ENCODE measurements at places on chromosomes 1 and 21. TPM values are rescaled to one million over a fixed set of nuclear protein-coding genes. Genes with fewer than 3 reads are reported as not detected.

GRCh38 chr1:183883623-183884022 lies 78.7 kb downstream of the RGL1 start:
- no peak for DNase-seq

- no peak for DNase-seq
Observed at GRCh38 chr1:3001471-3002348, 19.6 kb upstream of the ACTRT2 start.

GRCh38 chr1:75855010-75855409 lies 58.3 kb downstream of the MSH4 start:
- no peak for DNase-seq

DNA sequence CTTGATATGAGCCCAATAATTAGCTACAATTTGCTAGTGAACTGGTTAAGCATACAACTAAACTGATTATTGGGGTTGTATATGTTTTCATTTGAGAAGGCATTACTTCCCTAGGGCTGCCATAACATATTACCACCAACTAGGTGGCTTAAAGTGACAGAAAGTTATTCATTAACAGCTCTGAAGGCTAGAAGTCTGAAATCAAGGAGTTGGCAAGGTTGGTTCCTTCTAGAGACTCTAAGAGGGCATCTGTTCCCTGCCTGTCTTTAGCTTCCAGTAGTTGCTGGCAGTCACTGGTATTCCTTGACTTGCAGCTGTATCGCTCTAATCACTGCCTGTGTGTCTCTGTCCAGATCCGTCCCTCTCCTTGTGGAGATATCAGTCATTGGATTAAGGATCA lies 86.3 kb downstream of the LHX9 start:
- no peak for DNase-seq

GRCh38 chr1:159339536-159339935 lies 37.4 kb downstream of the FCER1A start:
- no peak for DNase-seq

- no peak for DNase-seq
Observed at GRCh38 chr1:213054733-213055591, 3.9 kb downstream of the RPS6KC1 start.

DNA sequence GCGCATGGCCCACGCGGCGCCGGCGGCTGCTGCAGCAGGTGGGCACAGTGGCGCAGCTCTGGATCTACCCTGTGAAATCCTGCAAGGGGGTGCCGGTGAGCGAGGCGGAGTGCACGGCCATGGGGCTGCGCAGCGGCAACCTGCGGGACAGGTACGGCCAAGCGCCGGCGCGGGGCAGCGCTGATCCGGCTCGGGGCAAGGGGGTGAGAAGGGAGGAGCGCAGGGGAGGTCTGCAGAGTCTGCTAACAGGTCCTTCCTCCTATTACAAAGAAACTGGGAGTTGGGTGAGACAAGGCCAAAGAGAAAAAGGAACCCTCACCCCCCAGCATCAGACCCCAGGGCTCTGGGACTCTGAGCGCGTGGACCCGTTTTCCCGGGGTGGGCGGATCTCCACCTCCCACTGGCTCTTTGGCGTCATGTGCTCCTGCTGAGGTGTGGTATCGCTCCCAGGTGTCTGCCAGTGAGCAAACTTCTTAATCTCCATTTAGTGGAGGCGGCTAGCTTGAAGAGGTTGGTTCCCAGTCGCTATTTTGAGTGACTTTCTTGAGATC lies 431 bp downstream of the MTARC1 start:
- no peak for DNase-seq

- DNase-seq: no peak
Observed at GRCh38 chr1:89600451-89601224, 32.3 kb upstream of the LRRC8C start.

- no peak for DNase-seq
Observed at GRCh38 chr1:10639011-10639774, 157.3 kb downstream of the CASZ1 start.

DNA sequence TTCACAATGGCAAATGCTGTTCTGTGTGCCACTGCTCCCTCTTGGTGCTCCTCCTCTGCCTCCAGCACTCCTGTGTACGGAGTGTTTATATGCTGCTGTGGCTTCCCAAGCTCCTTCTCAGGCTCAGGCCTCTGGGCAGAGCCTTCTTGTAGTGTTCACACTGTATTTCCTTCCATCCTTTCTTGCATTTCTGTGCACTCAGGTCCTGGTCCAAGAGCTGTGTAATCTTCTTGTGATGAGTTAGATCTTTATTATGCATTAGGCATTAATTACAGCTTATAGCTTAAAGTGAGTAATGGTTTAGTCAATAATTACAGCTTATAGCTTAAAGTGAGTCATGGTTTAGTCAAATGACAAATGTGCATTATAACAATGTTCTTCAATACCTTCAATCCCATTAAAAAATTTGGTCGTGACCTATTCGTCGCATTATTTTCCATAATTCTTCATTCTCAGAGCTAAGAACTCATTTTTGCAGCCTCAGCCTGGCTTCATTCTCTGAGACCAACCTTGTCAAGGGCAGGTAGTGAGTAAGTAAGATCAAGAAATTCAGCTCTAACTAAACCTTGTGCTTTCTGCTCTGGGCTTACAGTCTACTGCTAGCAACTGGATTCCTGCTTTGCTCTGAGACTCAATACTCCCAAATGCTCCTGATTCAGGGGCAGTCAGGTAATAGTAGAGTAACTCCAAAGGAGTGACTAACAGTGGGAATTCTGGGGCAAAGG lies 154.5 kb upstream of the SPAG17 start:
- DNase-seq: no peak

GRCh38 chr1:44820328-44821239 lies 12.3 kb downstream of the BTBD19 start:
- DNase-seq: no peak

GRCh38 chr1:160834945-160835565 lies 27.6 kb downstream of the CD244 start:
- DNase-seq: peak; percentile 16

DNA sequence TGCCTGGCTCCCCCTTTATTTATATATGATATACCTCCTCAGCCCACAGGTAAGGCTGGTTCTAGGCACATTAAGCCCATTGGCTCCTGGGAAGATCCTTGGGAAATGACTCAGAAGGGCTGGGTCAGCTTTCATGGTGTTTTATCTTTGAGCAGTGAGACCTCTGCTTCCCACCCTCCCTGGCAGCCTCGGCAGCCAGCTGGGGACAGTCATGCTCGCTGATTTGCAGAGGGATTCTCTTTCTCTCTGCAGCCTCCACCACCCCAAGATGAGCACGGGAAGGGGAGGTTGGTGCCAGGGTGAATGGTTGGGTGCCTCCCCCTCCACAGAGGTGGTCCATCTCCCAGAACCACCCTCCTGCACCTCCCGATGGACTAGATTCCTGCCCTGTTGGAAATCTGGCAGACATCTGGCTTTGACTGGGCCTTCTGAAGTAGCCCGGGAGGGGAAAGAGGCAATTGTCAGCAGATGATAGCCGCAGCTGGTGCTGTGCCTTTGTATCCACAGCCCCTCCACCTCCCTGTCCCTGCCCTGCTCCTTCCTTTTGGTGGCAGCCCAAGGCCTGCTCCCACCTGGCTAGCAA lies 24.6 kb downstream of the IER5 start:
- no peak for DNase-seq

DNA sequence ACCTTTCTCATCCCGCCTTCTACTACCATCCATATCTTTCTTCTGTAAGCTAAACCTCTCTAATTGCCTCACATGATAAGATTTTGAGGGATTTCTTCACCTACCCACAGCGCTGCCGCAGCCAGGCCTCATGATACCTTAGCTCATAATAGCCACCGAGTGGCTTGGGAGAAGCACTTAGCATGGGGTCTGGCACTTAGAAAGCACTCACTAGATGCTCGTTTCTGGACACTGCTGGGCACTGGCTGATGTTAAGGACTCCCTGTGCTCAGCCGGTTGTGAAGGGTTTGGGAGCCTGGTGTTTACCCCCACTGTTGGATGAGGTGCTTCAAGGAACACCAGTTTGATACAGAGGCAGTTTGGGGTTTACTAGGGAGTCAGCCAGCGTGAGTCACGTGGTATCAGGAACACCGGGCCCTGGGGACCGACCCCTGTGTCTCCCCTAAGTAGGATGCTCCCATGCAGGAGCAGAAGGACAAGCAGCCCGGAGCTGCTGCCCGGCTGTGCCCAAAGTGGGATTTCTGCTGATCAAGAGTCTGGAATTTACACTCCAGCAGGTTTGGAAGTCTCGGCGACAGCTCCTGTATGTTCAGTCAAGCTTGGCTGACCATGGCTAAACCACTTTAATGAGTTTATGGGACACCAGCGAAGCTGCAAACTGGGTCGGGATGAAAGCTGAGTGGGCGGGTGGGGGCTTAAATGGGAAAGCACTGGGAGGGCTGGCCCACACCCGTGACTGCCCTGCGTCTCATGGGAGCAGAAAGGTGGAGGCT lies 63.3 kb downstream of the GALNT2 start:
- DNase-seq: peak; percentile 75

DNA sequence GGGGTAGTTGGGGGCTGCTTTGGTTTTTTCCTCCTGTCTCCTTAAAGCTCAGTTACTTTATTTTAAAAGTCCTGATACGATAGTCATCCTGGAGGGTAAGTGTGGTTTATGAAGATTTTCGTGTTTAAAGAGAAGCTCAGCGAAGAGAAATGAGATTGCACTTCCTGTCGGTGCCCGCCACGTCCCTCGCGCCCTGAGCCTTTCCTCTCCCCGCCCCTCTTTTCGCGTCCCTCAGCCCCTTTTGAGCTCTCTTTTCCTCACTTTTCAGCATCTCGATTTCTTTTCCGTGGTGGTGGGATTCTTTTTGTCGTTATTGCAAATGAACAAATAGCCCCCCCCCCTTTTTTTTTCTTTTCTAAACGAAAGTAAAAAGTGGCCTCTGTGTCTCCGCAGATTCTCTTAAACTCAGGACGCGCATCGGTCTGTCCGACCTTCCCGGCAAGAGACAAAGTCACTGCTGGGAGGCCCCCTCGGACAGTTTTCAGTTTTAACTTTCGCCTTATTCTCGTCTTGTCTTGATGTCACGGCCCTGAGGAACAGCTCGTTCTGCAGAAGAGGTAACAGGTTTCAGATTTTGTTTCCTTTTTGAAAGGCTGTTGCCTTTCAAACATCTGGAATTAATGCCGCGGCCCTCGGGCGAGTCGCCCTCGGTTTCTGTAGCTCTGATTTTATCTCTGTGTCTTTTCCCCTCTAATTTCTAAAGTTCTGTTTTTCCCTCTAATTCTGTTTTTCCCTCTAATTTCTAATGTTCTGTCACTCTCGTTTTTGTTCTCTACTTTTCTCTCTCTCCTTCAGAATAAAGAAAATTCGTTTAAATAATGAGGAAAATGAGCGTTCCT lies 1.0 kb upstream of the DMRTA2 start:
- no peak for DNase-seq

- no peak for DNase-seq
Observed at GRCh38 chr21:44086636-44087425, 20.4 kb upstream of the PWP2 start.

GRCh38 chr1:212127221-212127620 lies 91.7 kb downstream of the DTL start:
- DNase-seq: no peak

GRCh38 chr1:110708974-110709440 lies 34.3 kb upstream of the KCNA3 start:
- no peak for DNase-seq

DNA sequence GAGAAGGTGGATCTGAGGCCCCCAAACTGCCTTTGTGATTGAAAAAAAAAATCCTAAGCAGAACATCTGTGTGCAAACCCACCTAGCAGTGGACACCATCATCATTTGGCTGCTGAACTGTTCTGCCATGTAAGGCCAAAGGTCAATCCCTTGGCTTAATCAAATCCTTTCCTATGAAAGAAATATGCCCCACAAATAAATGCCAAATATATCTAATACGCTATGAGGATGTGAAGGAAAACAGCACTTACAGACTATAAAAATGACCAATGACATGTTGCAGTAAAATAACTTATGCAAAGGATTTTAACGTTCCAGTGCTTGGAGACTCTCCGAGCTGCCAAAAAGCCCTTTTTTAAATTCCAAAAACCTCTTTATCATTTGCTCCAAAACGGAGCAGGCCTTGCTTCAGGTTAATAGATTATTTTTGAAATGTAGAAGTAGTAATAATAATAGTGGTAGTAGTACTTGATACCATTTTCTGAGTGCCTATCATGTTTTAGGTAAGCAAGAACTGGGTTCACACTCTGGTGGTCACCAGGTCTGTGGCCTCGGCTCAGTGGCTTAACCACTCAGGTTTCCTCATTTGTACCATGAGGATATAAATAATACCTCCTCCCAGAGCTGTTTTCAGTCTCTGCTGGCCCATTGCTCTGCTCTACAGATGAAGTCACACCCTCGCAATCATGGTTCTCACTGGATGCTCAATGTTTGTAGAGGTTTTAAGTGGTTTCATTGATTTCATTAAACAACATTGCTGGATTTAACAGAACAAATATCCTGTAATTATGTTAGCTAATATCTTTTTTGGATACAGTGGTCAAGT lies 47.9 kb upstream of the EDEM3 start:
- DNase-seq: no peak

GRCh38 chr1:119656410-119656955 lies 8.4 kb upstream of the ZNF697 start:
- DNase-seq: no peak

- no peak for DNase-seq
Observed at GRCh38 chr1:37094302-37094701, 60.0 kb upstream of the GRIK3 start.

DNA sequence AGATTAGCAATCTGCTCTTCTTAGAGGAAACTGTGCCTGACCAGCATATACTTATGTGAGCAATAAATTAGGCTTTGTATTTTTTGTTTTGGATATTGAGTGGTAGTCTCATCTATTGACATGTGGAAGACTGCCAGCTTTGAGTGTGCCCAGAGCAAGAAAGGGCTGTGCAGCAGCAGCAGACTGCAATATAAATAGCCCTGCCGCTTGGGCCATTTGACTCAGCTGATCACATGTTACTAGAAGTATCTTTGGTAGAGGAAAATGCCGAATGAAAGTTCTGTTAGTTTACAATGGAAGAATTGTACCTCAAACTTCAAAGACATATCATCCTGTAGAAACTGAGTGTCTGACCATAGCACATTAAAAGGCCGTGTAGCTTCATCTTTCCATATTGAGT lies 9.1 kb upstream of the PSMB2 start:
- DNase-seq: no peak

- DNase-seq: no peak
Observed at GRCh38 chr1:74403606-74404005, 108.8 kb downstream of the LRRC53 start.

GRCh38 chr1:234281826-234282489 lies 91.3 kb upstream of the COA6 start:
- DNase-seq: no peak

DNA sequence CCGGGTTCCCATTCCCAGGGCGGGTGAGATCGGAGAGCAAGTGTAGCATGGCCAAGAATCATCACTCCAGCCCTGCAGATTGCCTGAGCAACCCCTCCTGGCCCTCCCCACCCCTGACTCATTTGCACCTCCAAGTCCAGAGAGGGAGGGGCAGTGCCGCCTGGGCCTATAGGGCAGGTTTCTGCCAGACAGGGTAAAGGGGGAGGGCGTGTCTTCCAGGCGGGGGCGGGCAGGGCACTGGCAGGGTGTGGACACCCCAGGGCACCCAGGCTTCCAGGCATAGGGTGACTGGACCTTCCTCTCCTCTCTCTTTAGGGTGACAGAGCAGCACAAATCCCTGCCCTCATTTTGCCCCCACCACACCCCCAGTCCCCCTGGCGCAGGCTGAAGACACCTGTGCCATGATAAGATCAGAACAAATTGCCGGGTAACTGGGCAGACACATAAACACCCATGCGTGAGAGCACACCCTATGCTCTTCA lies 3.2 kb upstream of the CRYBG2 start:
- no peak for DNase-seq

OR2AK2 gene
- polyA plus RNA-seq: not detected

B3GALT5 gene
- 1.4 TPM for polyA plus RNA-seq

LSM10 gene
- 28.7 TPM for polyA plus RNA-seq

TMEM51 gene
- 24.7 TPM for polyA plus RNA-seq

GPATCH4 gene
- polyA plus RNA-seq: 32.9 TPM

FNBP1L gene
- 118 TPM for polyA plus RNA-seq

S100A1 gene
- 21.9 TPM for polyA plus RNA-seq

Measured in renal cortex interstitium (tissue), 15 donors.